Globus pallidus (tissue), 1 donor: ENCODE measurements at places on chromosomes 12 and 14.
A peak's percentile ranks its signal among the peaks of the same experiment; 100 is the strongest.

DNA sequence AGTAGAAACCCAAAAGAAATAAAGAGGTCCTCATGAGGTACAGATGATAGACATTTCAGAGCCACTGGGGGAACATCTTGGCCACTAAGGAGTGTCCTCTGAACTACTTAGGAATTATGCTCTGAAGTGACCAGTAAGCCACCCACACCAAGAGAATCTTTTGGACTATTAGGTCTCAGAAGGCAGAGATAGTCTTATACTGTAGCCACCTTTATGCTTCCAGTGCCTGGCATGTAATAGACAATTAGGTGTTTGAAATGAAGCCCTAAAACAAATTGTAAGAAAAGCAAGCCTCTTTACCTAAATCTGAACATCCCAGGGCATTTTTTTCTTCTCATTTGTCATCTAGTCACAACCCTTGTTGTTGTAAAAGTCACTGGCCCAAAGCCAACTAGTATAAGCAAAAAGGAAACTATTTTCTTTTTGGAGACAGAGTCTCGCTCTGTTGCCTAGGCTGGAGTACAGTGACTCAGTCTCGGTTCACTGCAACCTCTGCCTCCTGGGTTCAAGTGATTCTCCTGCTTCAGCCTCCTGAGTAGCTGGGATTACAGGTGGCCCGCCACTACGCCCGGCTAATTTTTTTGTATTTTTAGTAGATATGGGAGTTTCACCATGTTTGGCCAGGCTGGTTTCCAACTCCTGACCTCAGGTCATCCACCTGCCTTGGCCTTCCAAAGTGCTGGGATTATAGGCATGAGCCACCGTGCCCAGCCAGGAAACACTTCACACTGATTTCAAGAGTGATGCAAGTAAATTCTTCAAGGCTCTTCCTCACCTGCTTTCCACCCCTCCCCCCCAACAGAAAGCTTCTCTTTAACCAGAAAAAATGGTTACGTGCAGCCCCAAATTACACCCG lies 11.1 kb downstream of the PLEKHA5 start:
- no peak for DNase-seq

DNA sequence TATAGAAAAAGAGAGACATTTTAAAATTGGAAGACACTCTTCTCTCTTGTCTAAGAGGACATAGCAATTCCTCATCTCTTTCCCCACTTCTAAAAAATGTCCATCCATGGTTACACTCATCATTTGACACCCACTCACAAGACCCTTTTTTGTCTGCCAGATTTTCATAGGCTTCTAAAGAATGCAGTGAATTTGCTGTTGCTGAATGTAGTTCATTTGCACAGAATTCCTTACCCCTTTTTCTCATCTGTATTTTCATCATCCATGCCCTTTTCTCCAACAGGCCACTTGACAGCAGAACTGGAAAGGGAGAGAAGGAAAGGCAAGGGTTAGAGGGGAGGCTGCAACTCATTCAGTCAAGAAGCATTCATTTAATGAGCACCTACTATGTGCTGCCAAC lies 128.0 kb downstream of the NUAK1 start:
- DNase-seq = no peak

DNA sequence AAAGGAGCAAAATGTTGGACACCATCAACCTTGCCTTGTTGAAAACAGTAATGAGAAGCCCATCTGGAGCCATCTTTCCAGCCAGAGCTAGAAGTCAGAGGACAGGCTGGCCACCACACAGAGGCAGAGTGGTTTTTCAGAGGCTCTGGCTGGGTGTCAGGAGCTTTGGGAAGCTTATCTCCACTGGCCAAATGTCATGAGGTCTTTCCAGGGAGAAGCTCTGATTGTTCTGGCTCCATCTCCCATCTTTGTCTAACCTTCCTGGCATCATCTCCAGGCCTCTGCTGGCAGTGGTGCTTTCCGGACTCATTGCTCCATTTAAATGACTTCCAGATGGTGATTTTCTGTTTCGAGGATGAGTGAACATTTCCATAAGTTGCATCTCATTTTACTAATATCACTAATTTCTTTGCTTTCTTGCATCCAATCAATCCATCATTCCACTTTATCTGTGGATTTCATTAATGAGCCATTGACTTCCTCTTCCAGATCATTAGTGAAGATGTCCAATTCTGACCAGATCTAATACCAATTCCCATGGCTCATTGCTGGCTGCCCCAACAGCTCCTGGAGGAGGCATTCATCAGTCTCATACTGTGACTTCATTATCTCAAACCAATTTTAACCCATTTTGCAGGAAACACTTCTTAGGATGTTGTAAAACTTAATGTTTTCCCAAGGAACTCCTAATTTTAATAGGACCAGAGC lies 35.3 kb upstream of the TMTC1 start:
- DNase-seq = no peak

- no peak for DNase-seq
These were observed 26.3 kb downstream of the ITGA7 start for GRCh38 chr12:55681142-55682077.

DNA sequence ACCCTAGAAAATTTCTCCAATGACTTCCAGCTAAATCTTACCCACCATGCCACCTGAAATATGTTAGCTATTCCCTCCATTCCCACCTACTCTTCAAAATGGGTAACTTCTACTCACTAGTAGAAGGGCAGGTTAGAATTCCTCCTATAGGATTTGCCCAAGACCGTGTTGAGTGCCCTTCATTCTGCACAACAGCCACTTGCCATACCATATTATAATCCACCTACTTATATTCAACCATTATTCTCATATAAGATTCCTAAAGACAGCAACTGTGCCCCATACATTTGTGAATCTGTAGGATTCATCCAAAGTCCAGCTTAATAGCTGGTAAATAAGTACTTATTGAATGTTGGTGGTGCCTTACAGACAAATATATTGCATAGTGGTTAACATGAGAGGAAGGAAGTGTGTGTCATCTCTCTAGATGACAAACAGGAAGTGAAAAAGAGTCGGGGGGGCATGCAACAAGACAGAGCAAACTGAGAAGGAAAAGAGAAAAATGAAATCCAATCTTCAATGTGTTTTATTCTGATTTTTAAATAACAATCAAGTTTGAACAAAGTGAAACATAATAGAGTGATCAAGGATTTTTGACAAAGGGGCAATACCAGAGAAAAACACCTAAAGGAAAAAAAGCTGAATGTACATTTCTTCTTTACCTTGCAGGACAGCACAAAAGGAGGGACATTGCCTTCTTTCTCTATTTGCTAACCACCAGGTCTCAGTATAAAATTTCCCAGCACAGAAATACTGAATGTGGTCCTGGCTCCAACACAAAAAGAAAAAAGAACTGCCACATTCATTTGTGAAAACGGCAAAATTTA lies 389.3 kb upstream of the USP15 start:
- DNase-seq = no peak

DNA sequence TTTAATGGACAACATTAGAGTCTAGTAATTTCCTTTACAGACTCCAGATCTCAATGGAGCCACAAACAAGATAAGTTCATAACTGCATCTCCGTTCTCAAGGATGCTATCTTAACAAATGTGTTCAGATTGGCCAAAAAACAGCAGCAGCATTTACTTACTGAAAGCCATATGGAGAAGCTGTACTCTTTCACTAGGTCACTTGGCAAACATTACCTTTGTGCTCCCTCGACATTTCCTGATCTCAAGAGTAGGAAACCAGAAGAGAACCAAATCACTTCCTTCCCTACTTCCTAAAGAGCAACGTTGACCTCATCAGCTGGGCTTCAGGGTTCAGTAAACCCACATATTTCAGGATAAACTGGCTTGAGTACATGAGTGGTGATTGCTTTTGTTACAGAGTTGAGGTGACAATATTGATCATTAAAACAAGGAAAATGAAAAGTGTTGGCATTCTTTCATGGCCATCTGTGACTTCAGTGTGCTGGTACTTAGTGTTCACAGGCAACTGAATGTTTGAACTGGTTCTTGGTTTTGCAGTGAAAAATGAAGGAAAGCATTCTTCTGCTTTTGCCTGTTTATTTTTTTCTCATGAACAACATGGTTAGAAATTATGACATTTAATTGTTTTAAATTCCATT lies 449.6 kb downstream of the TMEM117 start:
- DNase-seq = no peak

DNA sequence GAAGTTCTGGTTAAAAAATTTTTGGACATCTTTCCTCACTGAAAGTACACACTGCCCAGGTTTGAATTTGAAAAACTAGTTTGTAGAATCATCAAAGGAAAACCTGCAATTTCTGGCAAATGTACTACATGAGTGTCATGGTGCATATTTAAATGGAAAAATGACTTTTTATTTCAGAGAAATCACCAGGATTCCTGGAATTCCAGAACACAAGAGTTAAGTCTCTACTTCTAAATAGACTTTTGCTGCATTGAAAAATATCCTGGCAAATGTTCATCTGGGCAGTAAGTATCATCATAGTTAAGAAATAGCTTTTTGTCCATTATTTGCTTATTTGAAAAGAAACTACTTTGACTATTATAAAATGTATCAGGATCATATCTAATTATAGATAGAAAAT lies 275.1 kb downstream of the PRKD1 start:
- DNase-seq = no peak

- peak; percentile 12 for DNase-seq
These were observed 505 bp downstream of the RASSF3 start for GRCh38 chr12:64610660-64611340.

DNA sequence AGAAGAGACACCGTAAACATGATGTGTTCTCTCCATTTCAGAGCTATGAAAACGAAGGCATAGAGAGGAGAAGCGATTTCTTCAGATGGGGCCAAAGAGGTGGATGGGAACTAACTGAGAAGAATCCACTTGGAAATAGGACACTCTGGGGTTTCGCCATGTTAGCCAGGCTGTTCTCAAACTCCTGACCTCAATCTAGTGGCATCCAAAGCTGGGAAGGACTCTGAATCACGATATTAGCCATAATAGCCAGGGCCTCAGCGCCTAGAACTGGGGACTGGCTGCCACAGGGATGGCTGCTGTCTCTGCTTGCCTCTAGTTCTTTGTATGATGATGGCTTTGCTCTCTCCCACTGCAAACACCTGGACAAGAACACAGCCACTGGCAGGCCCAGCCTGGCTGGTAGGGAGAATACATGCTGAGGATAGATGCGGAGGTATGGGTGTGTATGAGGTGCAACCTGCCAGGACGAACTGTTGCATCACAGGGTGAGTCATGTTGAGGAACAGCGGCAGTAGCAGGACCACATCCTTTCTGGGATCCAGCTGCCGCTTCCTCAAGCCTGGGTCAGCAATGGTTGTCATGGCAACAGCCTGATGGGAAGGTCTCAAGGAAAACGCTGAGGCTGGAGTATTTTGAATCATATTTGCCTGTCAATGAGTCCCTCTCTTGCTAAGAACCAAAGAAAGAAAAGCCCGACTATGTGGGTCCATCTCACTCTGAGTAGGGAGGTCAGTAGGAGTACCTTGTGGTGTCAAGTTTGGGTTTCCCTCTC lies 31.1 kb downstream of the CCDC177 start:
- DNase-seq = no peak

DNA sequence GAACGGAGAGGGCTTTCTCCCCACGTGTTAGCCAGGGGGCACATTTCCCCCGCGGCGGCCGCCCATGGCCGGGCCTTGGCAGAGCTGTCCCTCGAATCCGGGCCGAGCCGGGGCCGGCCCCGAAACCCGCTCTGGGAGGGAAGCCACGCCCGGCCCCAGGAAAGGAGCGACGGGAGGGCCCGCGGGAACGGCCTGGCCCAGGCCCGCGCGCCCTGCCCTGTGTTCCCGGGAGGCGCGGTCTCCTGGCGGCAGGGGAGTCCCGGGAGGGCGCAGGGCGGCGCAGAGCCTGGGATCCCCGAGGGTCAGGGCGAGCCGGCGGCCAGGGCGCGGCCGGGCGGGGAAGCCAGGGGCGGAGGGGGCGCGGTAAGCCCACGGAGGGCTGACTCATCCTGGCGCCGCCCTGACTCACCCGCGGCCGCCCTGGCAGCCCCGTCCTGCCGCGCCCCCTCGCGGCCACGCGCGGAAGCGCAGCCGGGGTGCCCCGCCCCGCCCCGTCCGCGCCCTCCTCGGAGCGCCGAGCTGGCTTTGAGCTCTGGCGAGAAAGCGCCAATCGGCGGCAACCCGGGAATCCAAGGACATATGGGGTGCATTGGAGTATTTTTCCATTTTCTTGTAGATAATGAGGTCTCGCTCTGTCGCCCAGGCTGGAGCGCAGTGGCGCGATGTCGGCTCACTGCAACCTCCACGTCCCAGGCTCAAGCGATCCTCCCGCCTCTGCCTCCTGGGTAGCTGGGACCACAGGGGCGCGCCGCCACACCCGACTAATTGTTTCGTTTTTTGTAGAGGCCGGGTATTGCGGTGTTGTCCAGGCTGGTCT lies 31.8 kb upstream of the PLEKHG6 start:
- DNase-seq = peak; percentile 78

DNA sequence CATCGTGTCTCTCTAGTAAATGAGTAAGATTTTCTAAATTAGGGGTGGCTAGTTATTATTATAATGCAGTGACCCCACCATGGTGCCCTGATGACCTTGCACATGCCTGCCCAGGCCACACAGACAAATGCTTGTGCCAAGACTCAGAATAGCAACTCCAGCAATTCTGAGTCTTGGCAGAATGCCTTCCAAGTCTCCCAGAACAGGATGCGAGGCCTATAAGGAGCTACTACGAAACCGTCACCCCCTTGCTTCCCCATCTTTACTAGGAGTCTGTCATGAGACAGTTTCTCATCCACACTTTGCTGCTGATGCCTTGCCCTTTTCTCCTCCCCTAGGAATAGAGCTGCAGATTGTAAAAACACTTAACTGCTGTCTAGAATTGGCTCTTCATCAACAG lies 559.9 kb downstream of the TRHDE start:
- peak; percentile 23 for DNase-seq
